ENCODE measurements at places on chromosomes 13 and 19.

DNA sequence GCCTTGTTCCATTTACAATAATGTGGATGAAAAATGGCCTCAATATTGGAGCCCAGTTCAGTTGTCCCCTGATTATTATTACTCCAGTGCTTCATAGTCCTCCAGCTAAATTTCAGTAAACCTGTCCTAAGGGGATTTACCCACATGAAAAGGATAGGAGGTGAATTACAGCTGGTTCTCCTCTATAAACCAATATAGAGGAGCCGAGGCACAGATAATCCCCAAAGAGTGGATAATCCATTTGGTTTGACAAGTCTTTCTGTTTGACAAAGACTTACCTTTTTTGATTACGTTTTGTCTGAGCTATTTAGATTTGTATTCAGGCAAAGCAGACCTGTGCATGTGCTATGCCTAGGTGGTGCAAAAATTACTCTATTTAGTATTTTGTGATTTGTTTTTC lies 2.7 kb downstream of the CNMD start:
- no peak for DNase-seq

GRCh38 chr13:100532090-100532766 lies 56.4 kb downstream of the GGACT start:
- no peak for DNase-seq

- DNase-seq: no peak
These were observed 502.8 kb downstream of the KLF12 start for GRCh38 chr13:73631411-73631810.

DNA sequence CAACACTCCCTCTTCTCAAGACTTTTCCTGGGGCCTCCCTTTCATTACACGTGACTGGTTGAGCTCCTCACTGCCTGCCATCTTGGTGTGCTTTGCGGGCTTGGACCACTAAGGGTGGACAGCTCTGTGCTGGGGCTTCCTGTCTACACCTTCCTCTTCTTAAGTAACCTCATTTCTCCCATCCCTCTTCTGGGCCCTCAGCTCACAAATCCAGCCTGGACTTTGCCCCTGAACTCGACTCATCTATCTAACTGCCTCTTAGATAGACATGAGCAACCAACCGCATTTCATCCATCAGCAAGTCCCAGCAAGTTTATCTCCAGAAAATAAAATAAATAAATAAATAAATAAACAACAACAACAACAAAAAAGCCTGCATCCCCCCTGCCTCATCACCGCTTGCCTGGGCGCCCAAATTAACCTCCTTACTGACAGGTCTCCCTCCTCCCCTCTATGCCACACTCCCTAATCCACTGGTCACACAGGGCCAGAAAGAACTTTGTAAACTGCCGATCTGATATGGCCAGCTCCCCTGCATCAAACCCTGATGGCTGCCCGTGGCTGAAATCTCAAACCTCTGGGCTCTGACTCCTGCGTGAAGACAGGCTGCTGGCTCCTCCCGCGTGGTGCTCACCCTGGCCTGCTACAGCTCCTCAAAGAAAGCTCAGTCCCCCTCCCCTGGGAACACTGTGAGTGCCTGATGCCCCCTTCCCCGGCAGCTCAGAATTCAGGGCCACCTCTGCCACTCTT lies 7.8 kb downstream of the ISOC2 start:
- DNase-seq: no peak

DNA sequence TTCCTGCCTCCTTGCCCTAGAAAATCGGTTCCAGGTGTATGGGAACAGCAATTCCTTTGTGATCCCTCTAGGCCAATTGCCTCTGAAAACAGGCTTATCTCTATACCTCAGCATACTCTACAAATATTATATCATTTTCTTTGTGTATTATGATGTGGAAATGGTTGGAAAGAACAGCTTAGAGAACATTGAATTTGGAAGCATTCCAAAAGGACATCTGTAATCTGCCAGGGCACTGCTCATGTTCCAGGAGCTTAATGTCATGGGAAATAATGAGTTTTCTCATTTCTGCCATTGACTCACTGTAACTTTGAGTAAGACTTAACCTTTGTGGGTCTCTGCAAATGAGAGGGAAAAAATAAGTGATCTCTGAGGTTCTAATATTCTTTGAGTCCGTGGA lies 147.3 kb downstream of the UFM1 start:
- no peak for DNase-seq

GRCh38 chr19:41351339-41352245 lies 2.1 kb downstream of the TGFB1 start:
- DNase-seq: no peak

DNA sequence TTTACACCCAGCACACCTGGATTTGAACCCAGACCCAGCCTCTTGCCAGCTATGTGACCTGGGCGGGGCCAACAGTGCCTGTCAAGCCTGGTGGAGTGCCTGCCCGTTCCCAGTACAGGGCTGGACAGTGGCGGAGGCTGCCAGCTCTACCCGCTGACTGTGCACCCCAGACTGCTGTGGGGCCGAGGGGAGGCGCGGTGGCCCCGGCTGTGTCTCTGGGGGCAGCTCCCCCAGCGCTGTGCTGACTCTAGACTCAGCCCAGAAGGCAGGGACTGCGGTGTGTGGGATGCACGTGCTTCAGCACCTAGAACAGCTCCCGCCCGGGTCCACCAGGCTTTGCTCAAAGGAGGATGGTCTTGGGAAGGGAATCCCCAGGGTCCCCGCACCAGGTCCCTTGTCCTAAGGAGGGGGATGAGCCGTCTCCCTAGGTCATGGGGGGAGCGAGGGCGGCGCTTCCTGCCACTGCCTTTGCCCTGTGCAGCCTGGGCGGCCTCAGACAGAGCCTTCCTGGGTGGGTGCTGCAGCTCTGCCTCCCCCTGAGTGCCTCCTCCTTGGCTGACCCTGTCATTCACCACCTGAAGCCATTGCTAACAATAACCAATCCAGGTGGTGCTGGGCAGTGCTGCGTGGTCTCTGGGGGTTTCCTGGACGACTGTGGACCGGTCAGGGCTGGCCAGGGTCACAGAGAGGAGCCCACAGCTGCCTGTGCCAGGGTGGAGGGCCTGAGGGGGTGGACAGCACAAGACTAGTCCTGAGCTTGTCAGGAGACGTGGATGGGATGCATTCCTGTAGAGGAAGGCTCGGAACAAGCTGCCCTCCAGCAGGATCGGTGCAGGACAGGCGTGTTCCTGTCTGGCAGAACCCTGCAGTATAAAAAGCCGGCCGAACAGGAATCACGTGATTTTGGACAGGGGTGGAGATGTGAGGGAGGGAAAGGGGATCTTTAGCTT lies 18.6 kb downstream of the TMEM255B start:
- no peak for DNase-seq

- no peak for DNase-seq
These were observed at the start of gene MCF2L for GRCh38 chr13:112968910-112969691. Gene MCF2L, plus strand, starts transcription at chr13:112969214. Its CDS starts 166 bp downstream, at chr13:112969380.

DNA sequence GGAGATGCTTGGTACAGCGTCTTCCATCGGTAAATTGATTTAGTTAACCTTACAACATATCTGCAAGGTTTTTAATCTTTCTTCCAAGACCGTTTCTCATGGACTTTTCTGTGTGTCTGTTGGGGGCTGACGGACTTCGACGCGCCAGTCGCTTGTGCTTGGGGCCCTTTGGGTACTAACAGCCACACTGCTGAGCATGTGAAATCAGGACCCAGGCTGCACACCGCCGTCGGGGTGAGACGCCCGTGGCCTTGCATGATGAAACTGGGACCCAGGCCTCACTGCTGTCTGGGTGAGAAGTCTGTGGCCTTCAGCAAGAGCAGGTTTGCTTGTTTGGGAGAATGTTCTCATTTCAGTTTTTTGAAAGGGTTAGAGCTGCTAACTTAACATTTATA lies 9.8 kb downstream of the ATP4B start:
- no peak for DNase-seq

DNA sequence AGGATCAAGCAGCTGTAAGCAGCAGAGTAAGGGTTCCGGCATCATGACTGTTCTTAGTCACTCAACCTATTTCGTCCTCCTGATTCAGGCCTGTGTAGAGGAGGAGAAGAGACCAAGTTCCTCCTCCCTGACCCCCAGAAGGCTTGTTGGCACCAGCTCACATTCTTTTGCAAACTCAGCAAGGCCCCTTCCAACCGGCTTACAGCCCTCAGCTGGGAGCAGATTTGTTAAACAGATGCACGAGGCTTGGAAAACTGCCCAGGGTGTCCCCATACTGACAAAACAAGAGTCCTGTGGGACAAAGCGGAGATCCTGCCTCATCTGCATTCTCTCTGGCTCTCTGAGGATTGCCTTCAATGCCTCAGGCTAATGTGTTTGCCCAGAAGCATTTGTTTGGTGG lies 113.2 kb upstream of the SOX21 start:
- DNase-seq: no peak

- no peak for DNase-seq
These were observed 2.3 kb downstream of the PEG3 start for GRCh38 chr19:56838024-56838908.

- DNase-seq: no peak
These were observed 9.8 kb upstream of the CIRBP start for GRCh38 chr19:1259206-1259875.

DNA sequence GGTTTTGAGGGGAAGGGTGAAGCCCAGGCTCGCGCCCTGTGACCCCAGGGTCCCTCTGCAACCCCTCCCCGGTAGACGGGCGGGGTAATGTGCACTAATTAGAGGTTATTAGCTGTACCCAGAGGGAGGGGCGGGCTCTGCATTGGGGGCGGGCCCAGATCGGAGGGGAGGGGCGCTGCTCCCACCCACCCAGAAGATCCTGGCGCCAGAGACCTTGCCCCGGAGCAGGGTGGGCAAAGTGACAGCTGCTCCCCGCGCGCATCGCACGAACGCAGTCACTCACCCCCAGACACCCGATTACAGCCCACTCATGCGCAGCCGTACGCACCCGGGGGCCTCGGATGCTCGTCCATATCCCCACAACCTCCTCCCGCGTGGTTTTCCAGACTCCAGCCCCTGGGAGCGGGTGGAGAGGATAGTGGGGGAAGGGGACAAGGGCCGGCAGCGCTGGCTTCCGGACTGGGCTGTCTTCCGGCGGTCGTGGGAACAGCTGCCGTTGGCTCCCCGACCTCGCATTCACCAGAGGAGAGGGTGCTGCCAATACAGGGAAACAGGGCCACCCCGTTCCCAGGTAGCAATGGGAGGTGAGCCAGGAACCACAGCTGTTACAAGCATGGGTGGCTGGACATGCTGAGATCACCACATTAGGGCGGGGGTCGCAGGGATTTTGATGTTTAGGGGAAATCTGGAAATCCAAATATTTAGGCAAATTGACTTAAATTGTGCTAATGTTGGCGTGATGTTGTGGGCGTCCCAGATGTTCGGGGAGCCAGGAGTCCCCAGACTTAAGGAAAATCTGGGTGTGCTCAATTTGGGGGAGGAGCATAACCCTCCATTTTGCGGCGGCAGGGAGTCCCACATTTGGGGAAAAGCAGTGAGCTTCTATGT lies 2.9 kb upstream of the HOOK2 start:
- no peak for DNase-seq

DNA sequence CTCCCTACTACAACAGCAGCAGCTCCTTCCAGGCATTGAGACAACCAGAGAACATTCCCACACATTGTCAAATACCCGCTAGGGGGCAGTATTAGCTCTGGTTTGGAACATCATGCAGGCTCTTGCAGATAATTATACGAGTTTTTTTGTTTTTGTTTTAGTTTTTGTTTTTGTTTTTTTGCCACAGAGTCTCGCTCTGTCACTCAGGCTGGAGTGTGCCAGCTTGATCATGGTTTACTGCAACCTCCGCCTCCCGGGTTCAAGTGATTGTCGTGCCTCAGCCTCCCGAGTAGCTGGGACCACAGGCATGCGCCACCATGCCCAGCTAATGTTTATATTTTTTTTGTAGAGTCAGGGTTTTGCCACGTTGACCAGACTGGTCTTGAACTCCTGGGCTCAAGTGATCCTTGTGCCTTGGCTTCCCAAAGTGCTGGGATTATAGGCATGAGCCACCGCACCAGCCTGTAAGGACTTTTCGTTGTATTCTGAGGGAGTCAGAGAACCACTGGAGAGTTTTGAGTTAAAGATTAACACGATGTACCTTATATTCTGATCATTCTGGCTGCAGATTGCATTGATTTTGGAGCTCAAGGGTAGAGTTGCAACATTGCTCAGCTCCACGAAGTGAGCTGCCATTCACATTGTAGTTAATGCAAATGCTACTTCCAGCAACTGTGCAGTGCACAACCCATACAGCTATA lies 41.7 kb upstream of the CEACAM20 start:
- peak; percentile 77 for DNase-seq

- no peak for DNase-seq
These were observed 123.1 kb downstream of the ATP8A2 start for GRCh38 chr13:25494698-25495411.

GRCh38 chr19:47036097-47036651 lies 12.2 kb downstream of the TMEM160 start:
- no peak for DNase-seq

- no peak for DNase-seq
These were observed 413.3 kb downstream of the KCTD12 start for GRCh38 chr13:76472916-76473315.

GRCh38 chr13:101098873-101099272 lies 317.4 kb downstream of the NALCN start:
- DNase-seq: no peak

- no peak for DNase-seq
These were observed 8.9 kb upstream of the ARHGAP45 start for GRCh38 chr19:1058112-1058511.
